ENCODE measurements at places on chromosomes 6 and 20. TPM values are rescaled to one million over a fixed set of nuclear protein-coding genes. Genes with fewer than 3 reads are reported as not detected.

DNA sequence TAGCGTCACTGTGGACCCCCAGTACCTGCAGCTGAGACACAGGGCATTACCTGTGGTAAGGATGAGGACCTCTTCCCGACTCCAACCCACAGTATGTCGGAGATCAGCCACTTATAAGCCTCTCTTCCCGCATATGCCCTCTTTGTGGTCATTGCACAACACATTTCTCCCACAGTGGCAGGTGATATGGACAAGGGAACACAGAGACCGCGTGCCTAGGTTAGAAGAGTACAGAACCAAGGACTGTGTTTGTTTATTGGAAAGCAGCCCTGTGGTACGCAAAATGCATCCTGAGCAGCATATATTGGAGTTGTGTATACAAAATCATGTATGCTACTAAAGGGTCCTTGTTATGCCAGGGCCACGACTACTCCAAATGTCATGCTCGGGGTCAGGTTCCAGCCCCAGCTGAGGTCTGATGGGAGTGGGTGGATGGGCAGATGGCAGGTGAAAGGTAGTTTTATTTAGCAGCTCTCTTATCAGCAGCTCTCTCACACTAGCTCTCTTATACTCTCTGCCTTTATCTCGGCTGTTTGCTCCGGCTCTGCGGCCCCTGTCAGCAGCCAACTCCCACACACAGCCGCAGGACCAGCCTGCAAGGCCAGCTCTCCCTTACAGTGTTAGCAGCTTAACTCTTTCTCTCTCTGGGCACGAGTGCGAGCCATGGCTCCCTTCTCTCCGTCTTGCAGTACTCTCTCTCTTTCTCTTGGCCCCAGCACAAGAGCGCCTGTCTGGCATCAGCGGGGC lies 569.0 kb downstream of the KIF16B start:
- DNase-seq, result peak; percentile 37

GRCh38 chr20:37919389-37920040 lies 16.6 kb downstream of the VSTM2L start:
- DNase-seq, result peak; percentile 38

HLA-DRB1 gene
- total RNA-seq, result 15.1 TPM

DNA sequence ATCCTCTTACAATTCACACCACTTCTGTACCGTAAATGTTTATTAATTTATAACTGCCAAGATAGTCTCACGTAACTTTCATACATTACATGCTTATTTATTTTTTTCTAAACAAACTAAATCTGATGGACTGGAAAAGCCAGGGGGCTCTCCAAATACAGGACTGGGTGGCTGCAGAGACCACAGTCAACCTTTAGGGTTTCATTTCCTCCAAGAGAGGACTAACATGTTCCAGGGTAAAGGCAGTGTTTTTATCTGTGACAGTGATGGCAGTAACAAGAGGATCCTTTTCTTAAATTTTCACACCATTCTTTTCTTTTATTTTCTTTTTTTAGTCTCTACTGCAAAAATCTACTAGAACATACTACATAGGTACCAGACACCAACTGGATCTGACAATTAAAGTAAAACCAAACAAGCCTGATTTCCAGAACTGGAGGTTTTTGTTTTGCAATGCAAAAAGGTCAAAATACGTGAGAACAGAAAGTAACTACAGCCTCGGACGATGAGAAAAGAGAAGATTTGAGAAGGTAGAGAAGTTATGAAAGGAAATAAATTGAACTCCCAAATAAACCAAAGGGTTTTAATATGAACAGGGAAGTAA lies 1.2 kb downstream of the LMBRD1 start:
- DNase-seq, result no peak

- no peak for DNase-seq
Measured at GRCh38 chr20:11153819-11154218, 480.0 kb upstream of the JAG1 start.

- DNase-seq, result peak; percentile 93
Measured at GRCh38 chr6:39302669-39303424, 11.4 kb downstream of the KCNK17 start.

GRCh38 chr6:166017032-166017635 lies 150.5 kb downstream of the TBXT start:
- DNase-seq, result no peak

CAPN11 gene
- 0.40 TPM for total RNA-seq

GRCh38 chr6:52953911-52954839 lies 40.9 kb downstream of the GSTA4 start:
- DNase-seq, result no peak

GRCh38 chr6:5004373-5005037 lies 668 bp upstream of the RPP40 start:
- no peak for DNase-seq

DNA sequence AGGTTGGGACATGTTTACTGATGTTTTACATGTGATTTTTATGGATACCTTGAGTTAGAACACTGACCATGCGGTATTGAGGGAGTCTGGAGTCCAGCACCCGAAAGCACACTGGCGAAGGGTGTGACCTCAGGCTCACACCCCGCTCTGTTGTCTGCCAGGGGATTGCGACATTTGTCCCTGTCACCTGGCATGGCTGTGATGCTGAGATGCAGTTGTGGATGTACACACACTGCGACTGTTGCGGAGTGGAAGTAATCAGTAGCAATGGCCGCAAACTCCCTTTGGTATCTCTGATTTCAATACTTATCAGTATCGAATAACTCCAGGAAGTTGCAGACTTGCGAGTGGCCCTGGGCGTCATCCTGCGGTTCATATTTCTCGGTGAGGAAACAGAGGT lies 43.2 kb downstream of the CDH4 start:
- no peak for DNase-seq

SLX4IP gene
- total RNA-seq, result 9.5 TPM

- no peak for DNase-seq
Measured at GRCh38 chr6:123434186-123434585, 202.6 kb downstream of the TRDN start.

RIMS4 gene
- total RNA-seq, result 7.8 TPM

GRCh38 chr6:30847421-30847970 lies 36.8 kb upstream of the DDR1 start:
- no peak for DNase-seq

EDN1 gene
- total RNA-seq, result 2.9 TPM

- peak; percentile 99 for DNase-seq
Measured at GRCh38 chr20:36605399-36606157, at the start of gene RAB5IF. Gene RAB5IF (plus strand): TSS chr20:36605779. CDS start chr20:36605952, 173 bp downstream.

DNA sequence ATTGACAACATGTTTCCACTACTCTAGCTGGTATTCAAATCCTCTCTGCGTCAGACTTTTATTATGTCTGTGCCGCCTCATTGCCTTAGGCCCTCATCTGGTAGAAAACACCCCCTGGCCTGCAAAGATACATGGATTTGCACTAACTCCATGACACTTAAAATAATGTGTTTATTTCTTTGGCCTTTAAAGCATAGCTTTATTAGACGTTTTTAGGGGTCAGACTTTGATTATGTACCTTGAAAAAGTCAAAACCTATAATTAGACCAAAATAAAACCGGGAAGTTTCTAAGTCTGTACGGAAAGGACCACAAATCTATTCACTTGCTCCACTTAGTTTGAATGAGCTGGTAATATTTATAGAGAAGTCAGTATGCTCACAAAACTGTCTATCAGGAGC lies 357.9 kb upstream of the NOX3 start:
- DNase-seq, result no peak

GRCh38 chr6:145865595-145865994 lies 51.0 kb upstream of the FBXO30 start:
- DNase-seq, result no peak

DNA sequence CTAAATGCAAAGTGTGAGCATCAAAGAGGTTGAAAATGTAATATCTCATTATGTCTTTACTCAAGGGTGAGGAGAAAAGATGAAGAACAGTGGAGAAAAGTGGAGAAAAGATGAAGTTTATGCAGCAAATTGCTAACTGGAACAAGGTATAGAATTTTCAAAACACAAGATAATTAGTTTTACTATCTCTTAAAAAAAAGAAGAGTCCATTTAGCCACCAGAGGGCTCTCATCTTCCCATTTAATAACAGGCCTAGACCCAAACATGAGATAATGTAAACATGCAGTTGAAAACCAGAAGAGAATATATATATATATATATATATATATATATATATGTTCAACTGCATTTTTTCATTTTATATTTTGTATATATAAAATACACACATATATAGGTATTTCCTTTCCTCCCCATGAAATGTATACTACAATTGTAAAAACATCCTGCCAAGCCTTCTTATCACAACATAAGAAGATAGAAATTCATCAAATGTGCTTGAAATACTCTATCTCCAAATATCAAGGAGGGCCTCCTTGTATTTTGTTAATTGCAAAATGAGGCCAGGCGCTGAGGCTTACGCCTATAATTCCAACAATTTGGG lies 78.4 kb downstream of the ADTRP start:
- peak; percentile 48 for DNase-seq

PPP1R16B gene
- 1.6 TPM for total RNA-seq

DNA sequence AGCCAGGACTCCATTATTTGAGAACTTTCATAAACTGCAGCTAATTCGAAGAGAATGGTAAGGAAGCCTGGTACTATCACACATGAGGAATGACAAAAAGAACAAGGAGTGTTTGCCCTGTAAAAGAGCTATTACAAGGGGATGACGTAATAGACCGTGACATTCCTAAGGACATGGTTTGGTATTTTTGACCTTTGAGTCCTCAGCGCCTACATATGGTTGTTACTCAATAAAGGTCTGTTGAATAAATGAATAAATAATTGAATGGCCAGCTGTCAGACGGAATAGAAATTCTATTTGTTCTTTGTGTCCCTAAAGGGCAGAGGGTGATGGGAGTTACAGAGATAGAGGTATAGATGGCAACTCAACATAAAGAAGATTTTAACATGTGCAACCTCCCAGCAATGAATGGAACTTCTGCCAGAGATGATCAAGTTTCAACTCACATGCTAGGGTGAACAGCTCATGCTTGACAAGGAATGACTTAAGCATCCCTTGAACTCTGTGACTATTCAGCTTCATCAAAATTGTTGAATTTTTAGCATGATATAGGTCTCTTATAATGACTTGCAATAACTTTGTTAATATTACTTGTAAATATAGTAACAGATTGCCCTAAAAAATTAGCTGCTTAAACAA lies 115.4 kb downstream of the TENT5A start:
- DNase-seq, result no peak

GRCh38 chr6:149560736-149561135 lies 5.4 kb upstream of the GINM1 start:
- DNase-seq, result peak; percentile 34

LGSN gene
- 0.09 TPM for total RNA-seq

WFDC12 gene
- total RNA-seq, result not detected

PI3 gene
- not detected for total RNA-seq

BEND6 gene
- 0.90 TPM for total RNA-seq

ZSCAN26 gene
- 40.5 TPM for total RNA-seq

GRCh38 chr6:132814716-132815570 lies 574 bp downstream of the RPS12 start:
- DNase-seq, result no peak

- no peak for DNase-seq
Measured at GRCh38 chr6:135522965-135523692, 25.6 kb upstream of the AHI1 start.

- peak; percentile 10 for DNase-seq
Measured at GRCh38 chr6:32807020-32807580, 9.7 kb downstream of the HLA-DOB start.

DNA sequence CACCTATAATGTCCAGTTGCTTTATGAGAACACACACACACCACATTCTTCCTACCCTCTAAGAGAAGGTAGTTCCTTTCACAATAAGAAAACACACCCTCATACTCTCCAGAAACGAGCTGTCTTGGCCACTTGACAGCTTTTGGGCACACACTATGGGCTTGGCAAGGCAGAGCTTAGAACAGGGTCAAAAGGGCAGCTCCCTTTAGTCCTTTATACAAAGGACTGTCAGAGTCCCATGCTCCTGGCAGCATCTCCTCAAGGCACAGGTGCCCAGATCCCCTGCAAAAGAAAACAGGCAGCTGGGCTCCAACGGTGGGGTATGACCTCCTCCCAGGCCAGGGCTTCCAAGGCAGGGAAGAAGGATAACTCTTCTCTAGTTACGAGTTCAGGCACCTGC lies 4.9 kb upstream of the LYRM2 start:
- DNase-seq, result peak; percentile 70

CLPSL1 gene
- not detected for total RNA-seq

RFX6 gene
- total RNA-seq, result not detected

TRIM40 gene
- total RNA-seq, result not detected

DNA sequence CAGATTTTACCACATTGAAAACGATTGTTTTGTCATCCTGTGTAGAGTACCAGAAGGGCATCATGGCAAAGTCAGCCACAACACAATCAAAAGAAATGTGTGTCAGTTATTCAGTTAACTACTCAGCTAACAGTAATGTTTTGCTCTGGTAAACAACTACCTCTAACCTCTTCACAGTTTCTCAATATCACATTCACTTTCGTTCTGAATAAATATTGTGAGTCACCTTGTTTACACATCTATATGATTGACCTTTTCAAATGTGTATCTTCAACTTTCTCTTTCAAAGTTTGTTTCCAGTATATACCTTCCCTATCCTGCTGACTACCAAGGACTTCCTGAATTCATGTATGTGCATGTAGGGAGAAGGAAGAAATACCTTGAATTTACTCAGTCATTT lies 216.6 kb upstream of the UFL1 start:
- DNase-seq, result no peak

- DNase-seq, result peak; percentile 72
Measured at GRCh38 chr6:50850223-50851048, 31.8 kb downstream of the TFAP2B start.

DNA sequence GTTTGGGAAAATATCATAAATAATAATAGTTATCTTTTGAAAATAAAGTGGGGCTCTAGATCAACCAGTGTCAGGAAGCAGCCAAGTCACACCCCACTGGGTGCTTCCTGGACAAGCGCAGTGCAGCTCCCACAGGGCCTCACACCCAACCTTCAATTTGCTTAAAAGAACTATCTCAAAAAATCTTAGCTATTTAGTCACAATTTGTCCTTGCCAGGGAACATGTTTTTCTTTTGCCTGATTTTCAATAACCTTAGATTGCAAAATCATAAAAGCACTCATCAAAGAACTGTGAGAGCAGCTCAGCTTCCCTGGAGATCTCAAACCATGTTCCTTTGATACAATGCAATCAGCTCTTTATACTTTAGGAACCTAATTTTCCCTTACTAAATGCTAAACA lies 1.6 kb upstream of the NCOA7 start:
- DNase-seq, result no peak

DNA sequence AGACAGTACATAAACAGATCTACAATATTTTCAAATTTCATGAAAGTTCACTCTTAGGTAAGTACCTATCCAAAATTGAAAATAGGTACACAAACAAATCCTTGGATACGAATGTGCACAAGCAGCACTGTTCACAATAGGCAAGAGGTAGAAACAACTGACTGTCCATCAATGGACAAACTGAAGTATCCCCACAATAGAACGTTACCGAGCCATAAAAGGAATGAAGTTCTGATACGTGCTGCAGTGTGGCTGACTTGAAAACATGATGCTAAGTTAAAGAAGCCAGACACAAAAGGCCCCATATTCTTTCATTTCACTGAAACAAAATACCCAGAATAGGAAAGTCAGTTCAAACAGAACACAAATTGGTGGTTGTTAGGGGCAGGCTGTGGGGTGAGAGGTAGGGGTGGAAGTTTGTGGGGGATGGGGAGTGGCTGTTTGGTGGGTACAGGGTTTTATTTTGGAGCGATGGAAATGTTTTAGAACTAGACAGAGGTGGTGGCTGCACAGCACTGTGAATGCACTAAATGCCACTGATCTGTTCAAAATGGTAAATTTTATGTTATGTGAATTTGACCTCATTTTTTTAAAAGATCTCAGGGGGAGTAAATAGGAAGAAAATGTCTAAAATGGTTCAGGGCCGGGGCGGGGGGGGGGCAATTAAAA lies 89.5 kb downstream of the ZMYND8 start:
- DNase-seq, result no peak

PRSS16 gene
- total RNA-seq, result 4.3 TPM

TBXT gene
- not detected for total RNA-seq

- DNase-seq, result no peak
Measured at GRCh38 chr6:105135907-105136430, 43.8 kb downstream of the POPDC3 start.

Data from neural progenitor cell (in vitro differentiated cells).